ENCODE measurements at places on chromosomes 2 and 18.

- no peak for DNase-seq
These were observed 11.8 kb downstream of the IGFBP2 start for GRCh38 chr2:216644842-216645635.

GRCh38 chr2:194166818-194167217 lies 1490.2 kb upstream of the SLC39A10 start:
- no peak for DNase-seq

DNA sequence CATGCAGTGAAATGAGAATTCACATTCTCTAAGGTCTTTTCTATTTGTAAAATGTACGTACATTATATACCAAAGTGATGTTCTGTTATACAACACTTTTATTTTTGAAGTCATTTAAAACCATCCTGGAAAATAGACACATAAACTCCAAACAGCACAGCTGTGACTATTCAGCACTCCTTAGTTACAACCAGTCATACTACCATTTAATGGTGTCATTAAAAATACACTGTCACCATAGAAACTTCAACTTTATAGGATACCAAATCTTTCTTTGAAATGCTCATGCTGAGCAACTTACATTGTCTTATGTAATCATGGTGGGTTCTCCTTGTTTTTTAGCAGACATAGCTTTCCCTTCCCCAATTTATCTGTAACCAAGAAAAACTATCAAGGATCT lies 85.3 kb downstream of the METTL4 start:
- DNase-seq, result no peak

- no peak for DNase-seq
These were observed 39.1 kb upstream of the MC4R start for GRCh38 chr18:60411715-60412114.

DNA sequence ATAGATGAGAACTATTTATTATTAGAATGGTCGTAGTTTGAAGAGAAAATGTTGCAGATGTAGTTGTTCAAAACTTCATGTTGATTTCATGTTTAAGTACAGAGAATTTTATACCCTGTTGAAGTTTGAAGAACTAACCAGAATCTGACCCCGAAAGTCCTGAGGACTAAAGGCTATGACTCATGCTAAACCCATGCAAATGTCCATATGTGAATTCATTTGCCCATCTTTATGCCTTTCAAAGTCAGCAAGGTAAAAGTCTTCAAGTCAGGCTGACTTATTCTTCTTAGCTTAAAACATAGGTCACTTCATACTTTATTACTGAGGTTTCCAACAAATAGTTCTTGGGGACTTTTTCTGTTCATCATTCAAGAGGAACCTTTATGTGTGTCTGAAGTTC lies 185.5 kb downstream of the CCDC85A start:
- no peak for DNase-seq

- no peak for DNase-seq
These were observed 273.3 kb downstream of the GLI2 start for GRCh38 chr2:121008975-121009374.

DNA sequence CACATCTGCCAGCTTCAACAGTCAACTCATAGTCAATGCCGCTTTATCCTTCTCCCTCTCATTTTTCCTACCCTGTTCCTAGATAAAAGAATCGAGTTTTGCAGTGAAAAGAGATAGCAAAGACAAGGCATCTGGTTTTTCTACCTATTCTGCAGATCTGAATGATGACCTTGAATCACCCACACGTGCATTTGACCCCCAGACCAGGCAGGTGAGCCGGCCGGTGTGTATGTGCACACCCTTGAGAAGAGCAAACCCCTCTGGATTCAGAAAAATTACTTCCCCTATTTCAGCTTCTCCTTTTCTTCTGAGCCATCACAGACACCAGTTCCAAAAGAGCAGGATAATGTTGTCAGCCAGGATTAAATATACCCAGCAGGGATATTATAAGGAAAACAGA lies 115.6 kb upstream of the ST6GAL2 start:
- no peak for DNase-seq

- DNase-seq, result no peak
These were observed 11.8 kb downstream of the FBLN7 start for GRCh38 chr2:112149866-112150435.
